ENCODE measurements at places on chromosomes 13 and 19.

DNA sequence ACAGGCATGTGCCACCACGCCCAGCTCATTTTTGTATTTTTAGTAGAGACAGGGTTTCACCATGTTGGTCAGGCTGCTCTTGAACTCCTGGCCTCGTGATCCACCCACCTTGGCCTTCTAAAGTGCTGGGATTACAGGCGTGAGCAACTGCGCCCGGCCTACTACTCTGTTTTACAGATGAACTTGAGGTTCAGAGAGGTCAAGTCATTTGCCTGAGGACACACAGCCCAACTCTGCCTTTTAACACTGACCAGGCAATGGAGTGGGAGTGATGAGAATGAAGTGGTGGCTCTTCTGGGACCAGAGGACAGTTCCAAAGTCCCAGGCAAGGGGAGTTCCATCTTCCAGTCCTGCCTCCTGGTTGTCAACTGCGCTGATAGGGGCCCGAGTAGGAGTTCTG lies 41.4 kb downstream of the CERS4 start:
- no peak for DNase-seq

- no peak for DNase-seq
Observed at GRCh38 chr13:32951580-32951979, 64.6 kb upstream of the KL start.

- DNase-seq: no peak
Observed at GRCh38 chr19:20969898-20970297, 46.8 kb downstream of the ZNF85 start.

- no peak for DNase-seq
Observed at GRCh38 chr13:106911020-106911419, 343.1 kb upstream of the ARGLU1 start.

GRCh38 chr13:85694992-85695391 lies 104.2 kb downstream of the SLITRK6 start:
- no peak for DNase-seq

- DNase-seq: no peak
Observed at GRCh38 chr13:44137466-44137865, 236.2 kb upstream of the SERP2 start.

Data from endothelial cell (in vitro differentiated cells).